ENCODE measurements at places on chromosomes 12 and 14.

- no peak for DNase-seq
These were observed 376.0 kb downstream of the ALG10 start for GRCh38 chr12:34398366-34398705.

DNA sequence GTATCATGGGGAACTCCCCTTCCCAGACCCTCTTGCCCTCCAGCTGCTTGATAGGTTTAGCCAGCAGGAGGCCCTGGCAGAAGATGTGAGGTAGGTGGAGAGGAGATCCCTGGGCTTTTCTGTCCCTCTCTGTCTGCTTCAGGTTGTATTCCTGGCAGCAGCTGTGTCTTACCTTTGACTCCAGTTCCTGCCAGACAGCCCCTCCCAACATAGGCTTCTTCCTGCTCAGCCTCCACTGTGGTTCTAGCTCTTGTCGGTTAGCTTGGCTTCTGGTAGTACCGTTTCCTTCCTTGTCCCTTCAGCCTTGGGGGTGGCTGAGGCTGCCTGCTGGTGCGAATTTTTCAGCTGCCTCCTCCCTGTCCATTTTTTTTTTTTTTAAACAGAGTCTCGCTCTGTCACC lies 215.7 kb upstream of the CRY1 start:
- DNase-seq, result no peak

GRCh38 chr12:88390811-88391210 lies 189.5 kb downstream of the KITLG start:
- DNase-seq, result no peak

DNA sequence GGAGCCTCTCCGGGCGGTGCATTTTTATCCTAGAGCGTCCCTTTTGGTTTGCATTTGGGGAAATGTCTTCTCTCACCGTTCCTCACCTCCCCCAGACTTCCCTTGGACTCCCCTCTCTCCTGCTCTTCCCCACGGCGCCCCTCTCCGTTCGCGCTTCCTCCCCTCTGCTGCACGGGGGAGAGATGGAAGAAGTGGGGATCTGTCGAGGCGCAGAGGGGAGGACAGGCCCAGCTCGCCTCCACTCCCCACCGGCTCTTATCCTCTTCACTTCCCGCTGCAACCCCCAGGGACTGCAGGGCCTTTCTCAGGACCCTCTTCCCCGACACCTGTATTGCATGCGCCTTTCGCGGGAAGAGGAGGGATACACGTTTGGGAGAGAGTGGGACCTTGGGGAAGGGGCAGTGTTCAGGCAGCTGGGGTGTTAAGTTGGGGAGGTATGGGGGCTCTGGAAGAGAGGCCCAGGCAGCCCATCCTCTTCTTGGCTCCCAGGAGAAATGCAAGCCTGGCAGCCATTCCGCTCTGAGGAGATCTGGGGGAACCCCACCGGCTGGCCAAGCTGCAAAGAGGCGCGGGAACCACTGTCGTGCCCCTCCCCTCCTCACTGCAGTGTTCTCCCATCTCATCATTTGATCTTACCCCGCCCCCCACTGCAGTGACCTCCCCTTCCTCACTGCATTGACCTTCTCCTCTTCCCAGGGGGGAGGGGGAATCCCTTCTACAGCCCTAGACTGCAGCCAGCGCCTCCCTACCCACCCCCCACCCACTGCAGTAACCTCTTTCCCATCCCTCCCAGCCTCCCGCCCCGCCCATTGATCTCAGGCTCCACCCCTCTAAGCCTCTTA lies 788 bp downstream of the ENO2 start:
- no peak for DNase-seq

DNA sequence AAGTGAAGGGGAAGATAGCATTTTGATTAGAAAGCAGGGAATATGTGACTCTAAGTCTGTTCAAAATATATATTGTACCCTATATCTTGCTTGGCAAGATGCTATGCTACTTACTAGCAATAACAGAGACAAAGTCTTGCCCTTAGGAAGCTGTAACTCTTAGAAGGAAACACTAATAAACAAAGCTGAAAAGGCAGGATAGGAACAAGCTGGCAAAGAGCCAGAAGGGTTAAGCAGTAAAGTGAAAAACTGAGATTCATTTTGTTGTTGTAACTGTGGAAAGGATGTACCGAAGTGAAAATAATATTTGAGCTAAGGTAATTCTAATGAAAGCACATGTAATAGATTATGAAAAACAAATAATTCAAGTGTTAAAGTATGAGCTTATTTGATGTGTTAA lies 527.1 kb upstream of the FLRT2 start:
- DNase-seq, result no peak

DNA sequence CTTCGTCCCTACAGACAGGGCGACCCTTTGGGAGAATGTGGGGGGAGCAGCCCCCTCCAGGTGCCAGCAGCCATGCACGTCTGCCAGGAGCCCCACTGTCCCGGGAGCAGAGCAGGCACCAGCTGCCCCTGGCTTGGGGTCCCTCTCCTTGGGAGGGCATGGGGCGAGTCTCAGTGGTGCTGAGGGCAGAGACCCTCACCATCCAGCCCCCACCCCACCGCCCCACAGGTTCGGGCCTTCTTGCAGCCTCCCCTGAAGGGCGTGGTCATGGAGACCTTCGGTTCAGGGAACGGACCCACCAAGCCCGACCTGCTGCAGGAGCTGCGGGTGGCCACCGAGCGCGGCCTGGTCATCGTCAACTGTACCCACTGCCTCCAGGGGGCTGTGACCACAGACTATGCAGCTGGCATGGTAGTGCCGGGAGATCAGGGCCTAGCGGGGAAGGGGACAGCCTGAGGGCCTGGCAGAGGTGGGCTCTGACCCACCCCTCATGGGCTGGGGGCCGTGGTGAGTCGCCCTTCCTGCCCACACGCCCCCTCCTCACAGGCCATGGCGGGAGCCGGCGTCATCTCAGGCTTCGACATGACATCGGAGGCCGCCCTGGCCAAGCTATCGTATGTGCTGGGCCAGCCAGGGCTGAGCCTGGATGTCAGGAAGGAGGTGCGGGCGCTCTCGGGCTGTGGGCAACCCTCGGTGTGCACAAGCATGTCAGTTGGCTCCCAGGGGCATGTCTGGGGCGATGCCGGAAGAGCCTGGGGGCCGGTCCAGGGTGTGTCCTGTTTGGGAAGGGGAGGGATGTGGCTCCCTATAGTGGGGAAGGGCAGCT lies 18.8 kb downstream of the ASPG start:
- no peak for DNase-seq

GRCh38 chr12:3632256-3632655 lies 120.7 kb downstream of the CRACR2A start:
- no peak for DNase-seq
